Activated naive CD8-positive, alpha-beta T cell treated with anti-CD3 and anti-CD28 coated beads, Interleukin-2, amount 10 ng/mL, durations not matched to agents 7 days and 5 days (primary cell): ENCODE measurements at places on chromosomes 3 and 15. TPM values are rescaled to one million over a fixed set of nuclear protein-coding genes. Genes with fewer than 3 reads are reported as not detected.

ST8SIA2 gene
- total RNA-seq = not detected

ACP3 gene
- total RNA-seq = not detected

LNP1 gene
- total RNA-seq = 1.8 TPM

TMEM108 gene
- total RNA-seq = not detected

RGMA gene
- total RNA-seq = not detected

USP50 gene
- 0.54 TPM for total RNA-seq

FRMD5 gene
- total RNA-seq = not detected

TFG gene
- total RNA-seq = 48.4 TPM

POTEB gene
- total RNA-seq = not detected

DTWD1 gene
- total RNA-seq = 24.0 TPM

PDIA3 gene
- 225 TPM for total RNA-seq

DLL4 gene
- not detected for total RNA-seq

GABRR3 gene
- not detected for total RNA-seq

AP2M1 gene
- 210 TPM for total RNA-seq

CLDN18 gene
- not detected for total RNA-seq

CHRNA5 gene
- total RNA-seq = 1.2 TPM

ARL8B gene
- 43.9 TPM for total RNA-seq

MNS1 gene
- total RNA-seq = 0.85 TPM

GASK1A gene
- not detected for total RNA-seq

TNFAIP8L3 gene
- 0.20 TPM for total RNA-seq

PLEKHO2 gene
- 25.4 TPM for total RNA-seq

CCR3 gene
- 1.3 TPM for total RNA-seq

SAXO2 gene
- total RNA-seq = 1.6 TPM

LARP6 gene
- total RNA-seq = not detected

FBN1 gene
- total RNA-seq = 0.75 TPM

TMEM45A gene
- total RNA-seq = 0.78 TPM

TGM5 gene
- total RNA-seq = 0.11 TPM

DUOX2 gene
- total RNA-seq = not detected

PCSK6 gene
- total RNA-seq = 1.4 TPM

SEC22A gene
- 13.3 TPM for total RNA-seq

PRR23E gene
- total RNA-seq = not detected

PTH1R gene
- total RNA-seq = not detected
